NCI-H187 (cell line): ENCODE measurements at places on chromosomes 1 and 21.
A peak's percentile ranks its signal among the peaks of the same experiment; 100 is the strongest.

- no peak for DNase-seq
These were observed 3.5 kb downstream of the CELA2A start for GRCh38 chr1:15459771-15460707.

DNA sequence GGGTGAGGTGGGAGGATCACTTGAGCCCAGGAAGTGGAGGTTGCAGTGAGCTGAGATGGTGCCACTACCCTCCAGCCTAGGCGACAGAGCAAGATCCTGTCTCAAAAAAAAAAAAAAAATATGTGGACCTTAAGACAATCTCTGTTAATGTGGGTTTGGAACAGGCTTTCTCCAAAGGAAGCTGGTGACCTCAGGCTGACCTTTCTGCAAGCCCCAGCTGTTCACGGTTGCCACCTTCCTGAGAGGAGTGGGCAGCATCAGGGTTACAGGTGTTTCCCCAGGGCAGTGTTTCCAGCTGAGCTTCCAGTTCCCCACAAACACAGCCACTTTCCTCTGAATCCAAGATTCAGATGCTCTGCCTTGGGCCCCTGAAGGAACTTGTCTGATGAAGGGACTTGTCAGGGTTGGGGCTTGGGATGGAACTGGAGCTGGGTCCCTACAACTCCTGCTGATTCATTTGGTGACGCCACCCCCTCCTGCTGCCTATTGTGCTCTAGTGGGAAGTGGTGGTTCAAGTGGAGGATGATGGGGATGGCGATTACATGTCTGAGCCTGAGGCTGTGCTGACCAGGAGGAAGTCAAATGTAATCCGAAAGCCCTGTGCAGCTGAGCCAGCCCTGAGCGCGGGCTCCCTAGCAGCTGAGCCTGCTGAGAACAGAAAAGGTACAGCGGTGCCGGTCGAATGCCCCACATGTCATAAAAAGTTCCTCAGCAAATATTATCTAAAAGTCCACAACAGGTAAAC, 1.9 kb downstream of the ZBTB48 start:
- DNase-seq, result no peak

DNA sequence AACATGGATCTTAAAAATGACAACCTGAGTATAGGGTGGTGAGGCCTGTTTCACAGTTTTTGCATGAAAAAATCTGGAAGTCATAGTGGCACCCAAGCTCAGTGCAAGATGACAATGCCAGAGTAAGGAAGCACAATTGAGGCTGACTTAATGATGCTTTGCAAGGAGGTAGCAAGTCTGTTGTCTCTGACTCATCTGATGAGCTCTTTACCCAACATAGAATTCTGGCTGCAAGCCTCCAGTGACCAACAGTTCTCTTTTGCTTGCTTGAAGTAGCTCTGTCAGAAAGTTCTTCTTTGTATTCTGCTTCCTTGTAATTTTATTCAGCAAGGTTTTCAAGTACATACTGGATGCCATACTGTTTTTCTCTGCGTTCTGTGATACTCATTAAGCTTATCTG, 117.1 kb downstream of the FOXD2 start:
- DNase-seq, result no peak

DNA sequence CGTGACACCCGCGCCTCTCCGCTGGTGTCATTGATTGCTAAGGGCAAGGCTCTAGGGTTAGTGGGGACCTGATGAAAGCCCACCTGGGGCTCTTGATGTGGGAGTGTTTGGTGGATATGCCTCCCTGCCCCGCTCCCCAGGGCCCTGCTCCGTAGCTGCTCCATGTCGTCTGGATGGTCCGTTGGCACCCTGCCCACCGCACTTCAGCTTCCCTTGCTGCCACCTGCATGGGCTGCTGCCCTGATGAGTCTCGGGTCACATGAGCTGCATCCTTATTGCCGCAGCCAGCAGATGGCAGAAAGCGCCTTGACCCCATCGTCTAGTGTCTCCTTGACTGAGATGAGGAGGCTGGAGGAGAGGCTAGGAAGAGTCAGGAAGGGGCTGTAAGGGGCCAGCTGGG, 439.4 kb downstream of the CAMTA1 start:
- peak; percentile 56 for DNase-seq

DNA sequence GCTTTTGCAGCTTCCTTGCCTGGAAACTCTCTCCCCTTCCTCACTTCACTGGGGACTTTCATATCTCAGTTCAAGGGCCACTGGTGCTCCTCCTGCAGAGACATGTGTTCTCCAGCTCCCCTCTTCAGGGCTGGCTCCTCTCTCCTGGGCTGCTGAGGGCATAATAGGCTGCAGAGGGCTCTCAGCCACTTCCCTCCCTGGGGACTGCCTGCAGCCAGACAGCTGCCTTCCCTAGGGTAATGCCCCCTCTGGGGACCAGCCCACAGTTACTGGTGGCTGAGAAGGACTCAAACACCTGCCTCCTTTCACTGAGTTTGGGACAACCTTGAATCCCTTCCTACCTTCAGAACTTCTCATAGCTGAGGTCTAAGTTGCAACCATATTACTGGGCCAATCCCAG, 104.8 kb upstream of the POU3F1 start:
- DNase-seq, result peak; percentile 4

DNA sequence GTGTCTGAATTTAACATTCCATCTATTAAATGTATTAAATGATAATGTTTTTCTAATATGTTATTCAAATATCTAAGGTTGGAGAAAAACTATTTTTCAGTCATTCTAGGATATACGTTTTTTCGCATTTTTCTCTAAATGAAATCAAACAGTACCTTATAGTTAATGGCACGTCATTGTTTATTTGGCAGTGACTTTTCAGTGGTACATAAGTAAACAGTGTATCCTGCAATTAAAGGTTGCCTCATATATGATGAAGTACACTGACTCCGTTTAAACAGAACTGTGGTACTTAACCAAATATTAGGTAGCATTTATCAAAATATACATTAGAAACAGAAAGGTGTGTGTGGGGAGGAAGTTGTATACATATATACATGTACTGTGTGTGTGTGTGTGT, 79.2 kb downstream of the EPS15 start:
- no peak for DNase-seq

GRCh38 chr1:228094432-228095016, 8.6 kb downstream of the C1orf35 start:
- no peak for DNase-seq

DNA sequence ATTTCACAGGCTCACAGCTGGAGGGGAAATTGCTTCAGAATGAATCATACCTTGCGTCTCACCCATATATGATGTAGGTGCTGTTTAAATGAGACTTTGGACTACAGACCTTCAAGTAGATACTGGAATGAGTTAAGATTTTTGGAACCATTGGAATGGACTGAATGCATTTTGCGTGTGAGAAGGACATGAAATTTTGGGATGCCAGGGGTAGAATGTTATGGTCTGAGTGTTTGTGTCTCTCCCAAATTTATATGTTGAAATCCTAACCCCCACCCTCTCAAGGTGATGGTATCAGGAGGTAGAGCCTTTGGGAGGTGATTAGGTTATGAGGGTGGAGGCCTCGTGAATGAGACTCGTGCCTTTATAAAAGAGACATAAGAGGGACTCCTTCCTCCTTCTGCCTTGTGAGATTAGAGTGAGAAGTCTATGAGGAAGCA, 41.4 kb downstream of the KCNK1 start:
- DNase-seq, result no peak

DNA sequence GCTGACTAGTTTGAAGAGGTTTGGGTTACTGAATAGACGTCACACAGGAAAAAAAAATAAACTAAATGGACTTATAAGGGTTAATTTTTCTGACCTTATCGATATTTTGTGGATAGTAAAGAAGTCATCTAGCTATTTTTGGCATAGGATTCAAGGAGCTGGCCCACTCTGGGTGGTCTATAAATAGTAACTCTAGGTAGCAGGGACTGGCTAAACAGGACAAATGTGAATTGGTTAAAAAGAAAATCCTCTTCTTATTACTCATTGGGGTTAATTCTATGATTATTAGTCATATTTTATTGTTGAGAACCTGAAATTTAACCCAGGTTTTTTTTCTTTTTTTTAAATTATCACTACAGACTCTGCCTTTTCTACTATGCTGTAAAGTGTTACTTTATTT, 61.7 kb downstream of the ATF6 start:
- no peak for DNase-seq

DNA sequence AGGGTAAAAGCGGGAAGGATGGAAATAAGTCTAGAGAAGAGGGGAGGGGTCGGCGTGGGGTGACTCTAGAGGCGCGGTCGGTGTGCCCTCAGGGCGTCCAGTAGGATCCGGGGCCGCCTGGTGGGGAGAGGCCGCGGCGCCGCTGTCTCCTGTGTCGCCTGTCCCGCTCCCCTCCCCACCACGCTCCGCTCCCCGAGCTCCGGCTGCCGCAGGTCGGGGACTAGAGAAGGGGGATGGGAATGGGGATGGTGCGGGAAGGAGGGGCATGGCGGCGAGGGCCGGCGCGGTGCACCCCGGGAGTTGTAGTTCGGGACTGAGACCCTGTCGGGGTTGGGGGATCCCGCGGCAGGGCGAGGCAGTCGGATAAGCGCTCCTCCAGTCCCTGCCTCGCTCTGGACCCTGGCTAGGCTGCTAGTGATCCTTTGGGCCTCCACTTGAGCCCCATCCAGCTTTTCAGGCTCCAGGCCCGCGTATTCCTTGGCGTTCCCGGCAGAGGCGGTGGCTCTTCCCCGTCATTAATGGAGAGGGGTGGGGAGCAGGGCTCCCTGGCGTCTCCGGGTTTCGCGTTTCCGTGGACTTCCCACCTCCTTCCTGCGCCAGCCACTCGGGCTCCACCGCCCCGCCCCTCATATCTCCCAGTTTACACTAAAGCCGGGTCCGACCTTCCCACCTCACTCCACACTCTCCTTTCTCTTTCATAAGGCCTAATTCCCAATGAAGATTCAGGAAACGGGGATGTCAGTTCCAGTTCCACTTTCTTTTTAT, at the start of gene ENTREP3:
Gene ENTREP3 (minus strand): TSS at position 241 of the 765 bp plus-strand sequence. CDS start 606 bp downstream, outside the sequence.
- DNase-seq, result peak; percentile 94

DNA sequence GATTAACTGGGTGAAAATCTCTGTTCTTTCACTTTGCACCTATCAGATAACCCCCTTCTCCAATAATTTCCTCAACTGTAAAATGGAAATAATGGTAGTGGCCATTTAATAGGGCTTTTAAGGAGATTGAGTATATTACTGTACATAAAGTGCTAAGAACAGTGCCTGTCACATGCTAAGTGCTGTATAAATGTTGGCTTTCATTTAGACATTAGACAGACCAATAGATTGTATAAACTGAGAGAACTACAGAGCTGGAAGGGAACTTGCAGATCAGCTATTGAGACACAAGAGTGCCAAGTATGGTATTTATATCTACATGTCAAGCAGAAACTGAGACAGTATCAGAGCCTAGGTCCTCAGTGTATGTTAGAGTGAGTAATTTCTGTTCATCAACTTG, 934.7 kb downstream of the PLA2G4A start:
- DNase-seq, result no peak

DNA sequence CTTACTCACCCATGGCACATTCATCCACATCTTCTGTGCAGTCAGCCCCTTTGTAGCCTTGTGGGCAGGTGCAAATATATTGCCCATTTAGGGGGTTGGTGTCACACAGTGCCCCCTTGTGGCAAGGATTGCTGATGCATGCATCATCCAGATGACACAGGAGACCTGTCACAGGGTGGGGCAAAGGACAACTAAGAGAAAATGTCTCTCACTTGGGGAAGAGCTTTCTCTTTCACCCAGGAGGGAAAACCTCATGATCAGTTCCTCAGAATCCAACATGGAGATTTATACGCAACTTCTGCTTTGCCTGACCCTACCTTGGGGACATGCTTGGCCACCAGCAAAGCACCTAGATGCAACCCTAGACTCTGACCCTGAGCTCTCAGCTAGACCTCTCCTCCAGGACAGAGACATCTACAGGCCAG, 71.8 kb upstream of the ADAM30 start:
- peak; percentile 61 for DNase-seq

GRCh38 chr1:110060662-110061060, 9.8 kb downstream of the ALX3 start:
- no peak for DNase-seq

- DNase-seq, result no peak
These were observed 23.9 kb upstream of the KCTD3 start for GRCh38 chr1:215543191-215543606.

GRCh38 chr1:77655431-77655974, 27.0 kb downstream of the ZZZ3 start:
- DNase-seq, result no peak

DNA sequence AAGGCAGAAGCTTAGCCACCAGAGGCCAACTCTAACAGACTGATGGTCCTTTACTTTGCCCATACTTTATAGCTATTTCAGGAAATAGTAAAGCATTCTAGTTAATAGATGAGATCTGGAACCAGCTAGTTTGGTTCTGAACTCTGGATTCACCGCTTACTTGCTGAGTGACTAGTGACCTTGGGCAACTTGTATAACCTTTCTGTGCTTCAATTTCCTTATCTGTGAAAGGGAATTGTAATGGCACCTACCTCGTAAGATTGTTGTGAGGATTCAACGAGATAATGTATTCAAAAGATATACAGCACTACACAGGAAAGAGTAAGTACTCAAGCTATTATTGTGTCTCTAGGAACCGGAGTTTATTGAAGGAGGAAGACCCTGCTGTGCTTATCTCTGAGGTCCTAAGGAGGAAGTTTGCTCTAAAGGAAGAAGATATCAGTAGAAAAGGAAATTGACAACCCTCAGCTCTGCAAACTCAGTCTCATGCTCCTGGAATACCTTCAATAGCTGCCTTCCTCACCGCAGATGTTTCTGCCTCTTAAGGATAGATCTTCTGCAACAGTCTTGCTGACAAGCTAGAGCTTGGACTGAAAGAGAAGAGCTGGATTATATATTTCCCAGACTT, 11.9 kb downstream of the MTFR1L start:
- no peak for DNase-seq

DNA sequence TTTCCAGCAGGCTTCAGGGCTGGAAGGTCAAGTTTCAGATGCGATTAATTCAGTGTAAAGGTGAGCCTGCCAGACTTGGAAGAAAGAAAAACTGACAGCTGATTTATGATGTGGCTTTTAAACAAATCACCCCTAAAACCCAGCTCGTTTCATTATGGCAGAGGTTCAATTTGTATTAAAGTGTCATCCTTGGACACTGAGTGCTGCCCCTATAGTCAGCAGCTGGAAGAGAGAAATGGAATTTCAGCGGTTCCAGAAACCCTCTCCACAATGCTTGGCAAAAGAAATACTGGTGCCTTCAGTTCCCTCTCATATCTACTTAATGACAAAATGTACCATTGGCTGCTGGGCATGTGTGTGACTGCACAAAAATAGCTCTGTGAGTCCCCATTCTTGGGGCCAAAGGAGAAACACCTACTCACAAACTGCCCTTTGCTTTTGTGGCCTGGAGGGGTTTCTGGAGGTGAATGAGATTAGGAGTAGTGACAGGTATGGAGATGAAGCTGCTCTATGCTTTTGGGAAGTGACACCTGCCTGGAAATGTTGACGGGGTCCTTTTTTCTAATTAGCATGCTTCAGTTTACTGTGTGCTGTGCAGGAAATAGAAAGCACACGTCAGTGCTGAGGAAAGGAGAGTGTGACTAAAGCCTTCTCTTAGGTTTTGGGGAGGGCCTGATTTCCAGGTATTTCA, 95.1 kb upstream of the TSPAN2 start:
- DNase-seq, result no peak

GRCh38 chr1:232355162-232356006, 274.5 kb downstream of the SIPA1L2 start:
- no peak for DNase-seq

DNA sequence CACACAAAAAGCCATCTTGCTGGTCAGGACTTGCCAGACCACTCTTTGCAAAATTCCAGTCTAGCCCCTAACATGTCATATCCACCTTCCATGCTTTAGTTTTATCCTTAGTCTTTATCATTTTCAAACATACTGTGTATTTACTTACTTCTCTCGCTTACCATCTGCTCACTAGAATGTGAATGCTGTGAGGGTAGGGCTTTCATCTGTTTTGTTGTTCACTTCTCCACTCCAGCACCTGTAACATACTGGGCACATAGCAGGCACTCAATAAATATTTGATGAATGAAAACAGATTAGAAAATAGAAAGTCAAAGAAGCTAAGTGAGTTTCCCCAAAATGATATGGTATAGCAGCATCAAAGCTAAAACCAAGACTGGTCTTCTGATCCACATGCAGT, 79.9 kb downstream of the OLFML2B start:
- DNase-seq, result no peak
